ENCODE measurements at places on chromosomes 1 and 21.

DNA sequence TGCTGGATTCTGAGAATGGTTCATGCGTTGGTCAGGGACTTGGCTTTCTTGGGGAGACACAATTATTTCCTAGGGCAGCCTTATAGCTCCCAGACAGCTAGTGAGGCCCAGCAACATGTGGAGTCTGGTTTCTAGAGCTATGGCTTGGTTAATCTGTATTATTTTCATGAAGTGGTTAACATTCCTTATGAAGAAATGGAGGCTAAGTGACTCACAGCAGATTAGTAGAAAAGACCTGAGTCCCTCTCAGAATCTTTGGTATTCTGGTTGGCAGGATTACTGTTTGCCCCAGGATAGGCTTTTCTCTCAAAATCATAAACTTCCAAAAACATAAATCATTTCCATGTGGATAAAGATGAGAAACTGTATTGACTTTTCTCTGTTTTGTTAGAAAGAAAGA is 42.3 kb downstream of the DUSP10 start:
- DNase-seq = peak; percentile 74

DNA sequence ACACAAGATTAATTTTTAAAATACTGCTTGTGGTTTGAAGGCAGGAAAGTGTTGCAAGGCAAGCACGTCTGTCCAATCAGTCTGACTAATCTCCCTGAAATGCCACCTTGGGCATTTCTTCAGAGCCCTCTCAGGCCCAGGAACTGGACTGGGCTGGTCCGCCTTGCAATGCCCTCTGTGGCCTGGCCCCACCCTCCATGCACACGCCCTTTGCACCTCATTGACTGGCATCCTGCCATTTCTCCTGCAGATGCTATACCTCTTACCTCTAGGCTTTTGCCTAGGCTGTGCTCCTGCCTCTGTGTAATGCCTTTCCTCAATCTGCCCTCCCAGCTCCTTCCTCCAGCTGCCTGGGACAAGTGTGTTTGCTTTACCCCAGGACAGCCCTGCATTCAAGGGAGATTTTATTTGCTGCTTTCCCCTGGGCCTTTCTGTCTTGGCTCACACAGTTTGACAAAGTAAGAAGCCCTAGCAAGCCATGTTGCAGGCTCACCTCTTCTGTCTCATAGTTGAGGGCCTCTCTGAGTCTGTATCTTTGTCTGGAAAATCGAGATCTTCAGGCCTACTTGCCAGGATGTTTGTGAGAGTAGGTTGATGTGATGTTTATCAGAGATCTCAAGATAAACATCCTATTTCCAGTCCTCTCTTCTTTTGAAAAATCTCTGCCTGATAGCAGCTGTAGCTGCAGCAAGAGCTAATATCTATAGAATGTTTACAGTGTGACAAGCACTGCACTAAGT is 149.2 kb upstream of the JUN start:
- peak; percentile 86 for DNase-seq

DNA sequence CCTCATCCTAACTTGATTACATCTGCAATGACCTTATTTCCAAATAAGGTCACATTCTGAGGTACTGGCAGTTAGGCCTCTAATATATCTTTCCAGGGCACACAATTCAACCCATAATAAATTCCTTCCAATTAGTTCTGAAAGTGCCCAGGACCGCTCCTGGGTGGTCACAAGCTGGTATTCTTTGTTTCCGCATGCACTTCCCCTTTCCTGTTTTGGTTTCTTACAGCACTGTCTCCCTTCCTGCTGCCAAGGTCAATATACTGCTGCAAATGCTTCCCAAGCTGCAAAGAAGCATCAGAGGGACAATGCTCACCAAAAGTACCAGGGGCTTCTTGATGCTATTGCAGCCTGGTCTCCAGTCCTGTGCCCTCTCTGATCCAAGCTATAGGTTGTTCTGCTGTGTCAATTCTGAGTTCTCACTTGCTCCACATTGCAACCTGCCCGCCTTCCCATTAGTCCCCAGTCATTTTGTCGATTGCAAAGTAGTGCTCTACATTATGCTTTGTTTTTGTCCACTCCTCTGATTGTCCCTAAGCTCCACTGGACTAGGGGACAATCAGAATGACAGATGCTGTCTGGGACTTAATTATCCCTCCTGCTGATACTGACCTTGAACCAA is 13.9 kb upstream of the XPR1 start:
- no peak for DNase-seq

DNA sequence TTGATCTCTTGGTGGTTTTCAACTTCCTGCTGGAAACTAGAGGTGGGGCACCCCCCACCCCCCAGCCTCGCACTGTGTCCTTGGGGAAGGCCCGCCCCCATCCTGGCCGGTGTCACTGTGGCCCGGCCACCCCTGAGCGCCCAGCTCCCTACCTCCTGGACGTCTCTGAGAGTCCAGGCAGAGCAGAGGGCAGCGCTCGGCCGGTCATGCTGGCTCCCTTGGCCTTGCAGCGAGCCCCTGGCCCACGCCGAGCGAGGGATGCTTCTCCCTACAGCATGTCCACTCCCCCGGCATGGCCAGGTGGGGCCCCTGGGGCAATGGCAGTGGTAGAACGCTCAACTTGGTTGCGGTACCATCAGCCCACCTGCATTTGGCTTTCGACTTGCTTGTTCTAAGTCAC is 28.7 kb upstream of the TRAPPC10 start:
- DNase-seq = no peak

DNA sequence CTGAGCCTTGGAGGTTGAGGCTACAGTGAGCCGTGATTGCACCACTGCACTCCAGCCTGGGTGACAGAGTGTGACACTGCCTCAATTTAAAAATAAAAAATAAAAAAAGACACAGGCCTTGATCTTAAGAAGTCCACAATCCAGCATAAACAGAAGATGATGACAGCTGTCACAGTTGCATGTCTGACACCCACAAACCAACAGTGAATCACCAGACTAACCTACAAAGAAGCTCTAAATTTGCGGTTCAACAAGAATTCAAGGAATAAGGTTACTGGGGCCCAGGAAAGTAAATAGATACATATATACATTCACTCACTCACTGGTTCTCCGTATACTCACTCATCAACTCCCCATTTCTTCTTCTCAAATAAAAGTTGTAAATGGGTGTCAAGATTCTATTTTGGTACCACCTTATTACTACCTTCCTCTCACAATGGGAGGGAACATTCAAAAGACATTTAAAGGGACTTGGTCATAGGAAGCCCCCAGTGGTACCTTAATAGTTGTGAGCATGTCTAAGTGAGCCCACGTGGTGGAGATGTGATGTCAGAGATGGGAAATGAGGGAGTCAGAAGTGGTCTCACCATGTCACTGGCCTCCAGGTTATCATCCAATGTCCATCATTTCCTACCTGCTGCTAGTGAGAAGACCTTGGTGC is 66.9 kb upstream of the PRDX6 start:
- DNase-seq = no peak

DNA sequence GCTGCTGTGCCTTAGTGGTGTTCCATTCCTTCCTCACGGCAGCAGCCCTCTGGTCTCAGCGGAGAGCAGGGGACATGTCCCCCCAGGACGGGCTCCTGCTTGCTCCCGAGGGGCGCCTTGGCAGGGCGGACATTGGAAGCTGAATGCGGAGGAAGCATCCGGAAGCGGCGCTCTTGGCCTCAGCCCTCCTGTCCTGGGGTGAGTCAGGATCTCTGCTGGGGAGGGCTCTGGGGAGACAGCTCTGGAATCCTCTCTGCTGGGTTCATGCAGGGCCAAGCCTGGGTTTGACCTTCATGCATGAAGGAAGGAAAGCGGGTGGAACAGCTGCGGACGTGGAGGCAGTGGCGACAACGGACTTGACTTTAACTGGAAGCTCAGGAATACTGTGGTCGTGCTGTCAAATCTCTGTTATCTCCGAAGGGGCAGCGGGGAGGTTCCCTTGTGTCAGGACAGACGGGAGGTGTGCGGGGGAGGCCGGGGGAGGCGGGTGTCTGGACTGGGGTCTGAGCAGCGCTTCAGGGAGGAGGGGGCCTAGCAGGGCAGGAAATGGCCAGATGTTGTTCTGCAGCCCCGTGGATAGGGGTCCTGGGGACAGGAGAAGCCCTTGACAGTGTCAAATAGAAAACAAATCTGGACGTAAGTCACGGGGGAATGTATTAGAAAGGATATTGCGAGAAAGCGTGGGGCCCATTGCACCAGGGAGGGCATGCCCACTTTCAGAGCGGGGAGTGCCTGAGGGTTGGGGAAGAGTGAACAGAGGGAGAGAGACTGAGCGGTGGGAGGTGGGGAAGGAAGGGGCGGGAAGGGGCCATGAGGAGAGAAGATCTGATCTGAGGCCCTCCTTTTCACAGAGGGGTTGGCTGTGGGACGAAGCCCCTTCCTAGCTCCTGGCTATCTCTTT is 26.6 kb downstream of the CRYAA start:
- DNase-seq = no peak

GRCh38 chr1:16440131-16440469 is 424 bp upstream of the NECAP2 start:
- peak; percentile 33 for DNase-seq

GRCh38 chr1:15627343-15627988 is 10.2 kb downstream of the DDI2 start:
- DNase-seq = peak; percentile 35

DNA sequence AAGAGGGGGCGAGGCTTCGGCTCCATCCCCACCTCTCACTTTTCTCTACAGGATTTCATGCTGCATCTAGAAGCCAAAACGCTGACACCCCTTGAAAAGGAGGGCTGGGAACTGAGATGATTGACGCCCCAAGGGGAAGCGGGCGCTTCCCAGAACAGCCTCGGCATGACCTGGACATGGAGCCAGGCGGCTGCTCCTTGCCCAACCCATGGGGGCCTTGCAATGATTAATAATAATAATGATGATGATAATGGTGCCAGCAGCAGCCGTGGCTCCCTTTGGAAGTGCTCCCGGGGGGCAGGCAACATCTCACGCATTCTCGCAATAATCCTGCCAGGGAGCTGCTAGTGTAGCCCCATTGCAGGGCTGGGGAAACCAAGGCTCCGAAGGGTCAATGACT is 78.2 kb downstream of the RAP1GAP start:
- DNase-seq = no peak

DNA sequence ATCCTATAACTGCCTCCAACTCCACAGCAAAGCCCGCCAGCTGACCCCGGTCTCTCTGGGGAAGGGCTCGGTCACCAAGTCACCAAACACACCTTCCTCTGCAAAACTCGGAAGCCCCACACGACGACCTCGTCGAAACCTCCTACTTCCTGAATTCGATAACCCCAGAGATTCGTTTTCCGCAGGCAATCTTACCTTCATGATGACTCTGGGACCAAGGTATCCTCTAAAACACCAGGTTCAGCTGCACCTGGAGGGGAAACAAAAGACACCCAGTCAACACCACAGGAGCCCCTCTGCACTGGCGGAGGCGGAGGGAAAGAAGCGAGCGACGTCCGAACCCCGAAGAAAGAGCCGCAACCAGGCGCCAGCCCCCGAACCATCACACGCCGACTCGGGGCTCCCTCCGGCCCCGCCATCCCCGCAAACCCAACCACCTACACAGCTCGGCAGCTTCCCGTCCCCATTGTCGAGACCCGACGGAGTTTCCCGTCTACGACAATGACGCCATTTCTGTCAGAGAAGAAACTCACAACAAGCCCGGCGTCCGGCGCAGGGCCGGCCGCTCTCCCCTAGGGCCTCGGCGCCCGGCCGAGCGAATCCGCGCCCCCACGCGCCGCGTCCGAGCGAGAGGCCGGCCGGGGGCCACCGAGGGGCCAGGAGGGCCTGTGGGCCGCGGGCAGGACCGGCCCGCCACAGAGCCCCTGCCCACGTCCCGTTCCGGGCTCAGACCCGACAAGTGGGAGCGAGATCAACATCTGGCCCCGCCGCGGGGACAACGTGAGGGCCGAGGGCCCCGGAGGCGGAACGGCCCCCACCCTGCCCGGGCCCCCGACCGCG is 1.0 kb downstream of the ARID4B start:
- DNase-seq = no peak

GRCh38 chr1:188904201-188904600 is 1573.5 kb downstream of the BRINP3 start:
- no peak for DNase-seq

DNA sequence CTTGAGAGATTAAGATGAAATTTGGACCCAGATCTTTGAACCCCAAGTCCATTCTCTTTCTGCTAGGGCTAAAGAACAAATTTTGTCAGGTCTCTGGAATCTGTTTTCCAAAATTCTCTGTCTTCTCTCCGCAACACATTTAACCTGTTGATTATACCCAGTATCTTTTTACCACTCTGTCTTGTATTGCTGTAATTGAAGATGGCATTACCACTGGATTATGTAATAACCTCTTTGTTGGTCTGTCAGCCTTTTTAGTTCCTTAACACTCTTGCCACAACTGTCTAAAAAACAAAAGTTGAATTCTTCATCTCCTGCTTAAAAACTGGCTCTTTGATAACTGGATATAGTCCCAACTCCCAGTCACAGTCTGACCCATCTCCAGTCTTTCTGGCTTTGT is 3.0 kb downstream of the SRP9 start:
- DNase-seq = no peak

- no peak for DNase-seq
Measured at GRCh38 chr21:44889625-44890337, 16.3 kb upstream of the PTTG1IP start.

DNA sequence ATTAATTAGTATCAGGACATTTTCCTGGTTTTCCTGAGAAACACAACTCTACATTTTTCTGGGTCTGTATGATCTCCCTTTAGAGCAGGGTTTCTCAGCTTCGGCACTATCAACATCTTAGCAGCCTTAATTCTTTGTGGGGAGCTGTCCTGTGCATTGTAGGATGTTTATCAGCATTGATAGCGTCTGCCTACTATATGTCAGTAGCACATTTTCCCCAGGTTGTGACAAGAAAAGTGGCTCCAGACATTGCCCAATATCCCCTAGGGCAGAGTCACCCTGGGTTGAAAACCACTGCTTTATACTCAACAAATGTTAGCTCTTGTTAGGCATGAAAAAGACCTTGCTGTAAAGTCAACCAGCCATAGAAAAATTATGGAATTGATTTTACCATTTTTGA is 195.1 kb upstream of the FMN2 start:
- no peak for DNase-seq

DNA sequence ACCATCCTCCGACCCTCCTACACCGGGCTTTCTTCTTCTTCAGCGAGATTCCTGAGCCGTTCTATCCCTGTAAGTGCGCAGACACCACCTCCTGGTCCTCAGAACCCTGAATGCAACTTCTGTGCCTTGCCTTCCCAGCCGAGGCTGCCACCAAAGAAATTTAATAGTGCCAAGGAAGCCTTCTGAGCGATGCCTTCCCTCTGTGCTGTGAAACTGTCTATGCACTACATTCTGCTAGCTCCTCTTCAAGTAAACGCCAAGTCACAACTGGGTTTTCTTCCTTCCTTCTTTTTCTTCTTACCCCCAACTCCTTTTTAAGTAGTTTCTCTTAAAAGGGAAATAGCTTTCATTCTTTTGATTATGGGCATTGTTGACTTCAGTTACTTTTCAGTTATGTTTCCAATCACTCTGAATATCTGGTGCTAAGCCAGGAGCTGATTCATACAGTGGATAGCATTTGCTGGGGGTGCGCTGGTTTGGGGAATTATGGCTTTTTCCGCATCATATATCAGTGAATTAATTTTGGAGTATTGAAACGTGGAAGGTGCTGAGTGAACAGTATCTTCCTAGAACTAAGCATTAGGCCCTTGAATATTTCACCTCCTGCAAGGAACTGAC is 38.6 kb upstream of the GPR88 start:
- DNase-seq = no peak

GRCh38 chr1:165114022-165114888 is 242.3 kb downstream of the LMX1A start:
- peak; percentile 48 for DNase-seq

- no peak for DNase-seq
Measured at GRCh38 chr1:8938232-8938999, 7.3 kb upstream of the CA6 start.
